ENCODE measurements at places on chromosomes 7 and 10.
A peak's percentile ranks its signal among the peaks of the same experiment; 100 is the strongest.

DNA sequence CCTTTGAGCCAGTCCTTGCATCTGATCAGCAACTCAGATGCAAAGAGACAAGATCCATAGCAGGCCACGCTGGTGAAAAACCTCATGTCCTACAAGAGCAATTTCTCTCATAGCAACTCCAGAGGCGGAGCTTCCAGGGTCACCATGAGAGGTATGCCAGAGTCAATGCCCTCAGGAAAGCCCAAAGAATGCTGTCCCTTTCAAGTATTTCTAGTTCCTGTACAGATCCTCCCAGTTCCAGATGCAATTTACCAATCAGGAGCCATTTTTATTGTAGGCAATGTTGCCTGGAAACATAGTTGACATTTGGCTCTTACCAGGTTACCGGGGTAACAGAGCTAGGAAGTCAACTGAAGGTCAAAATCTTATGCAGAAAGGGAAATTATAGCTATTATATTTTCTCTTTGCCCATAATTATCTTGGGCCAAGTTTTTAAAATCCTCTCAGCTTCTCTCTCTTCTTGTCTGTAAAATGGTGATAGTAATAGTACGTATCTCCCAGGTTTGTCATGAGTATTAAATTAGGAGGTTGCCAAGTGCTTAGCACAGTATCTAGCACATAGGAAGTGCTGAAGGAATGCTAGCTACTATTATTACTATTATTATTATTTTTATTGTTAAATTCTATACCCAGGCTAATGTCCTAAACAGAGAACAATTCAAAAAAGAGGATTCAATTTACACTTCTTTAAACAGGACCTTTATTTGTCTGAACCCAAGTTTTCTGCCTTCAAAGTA, 46.3 kb upstream of the TM9SF3 start:
- H3K27ac ChIP-seq = no peak overlapping the region
- H3K27me3 ChIP-seq = no peaks in the 10 kb centered on the region
- peaks cover 7% of the 10 kb centered on the region for H3K36me3 ChIP-seq
- DNase-seq = no peak
- no peak overlapping the region for H3K4me3 ChIP-seq
- peaks cover 33% of the 10 kb centered on the region for H3K4me1 ChIP-seq

- DNase-seq = peak; percentile 60
- peak overlapping the region; percentile 87 for H3K4me3 ChIP-seq
- peaks cover 70% of the 10 kb centered on the region for H3K4me1 ChIP-seq
- no peaks in the 10 kb centered on the region for H3K27me3 ChIP-seq
- peak overlapping the region; percentile 95 for H3K27ac ChIP-seq
- peaks cover 35% of the 10 kb centered on the region for H3K36me3 ChIP-seq
Observed at GRCh38 chr7:44977959-44978335, 868 bp downstream of the MYO1G start.

- DNase-seq = peak; percentile 84
- H3K4me3 ChIP-seq = peak overlapping the region; percentile 91
- H3K36me3 ChIP-seq = peaks cover 22% of the 10 kb centered on the region
- peak overlapping the region; percentile 96 for H3K27ac ChIP-seq
Observed at GRCh38 chr7:23468526-23469149, 1.7 kb downstream of the IGF2BP3 start.

GRCh38 chr10:14409856-14410458, 79.2 kb upstream of the FRMD4A start:
- H3K27ac ChIP-seq = no peak overlapping the region
- no peaks in the 10 kb centered on the region for H3K36me3 ChIP-seq
- H3K27me3 ChIP-seq = no peaks in the 10 kb centered on the region
- no peak for DNase-seq

- H3K27me3 ChIP-seq = no peaks in the 10 kb centered on the region
- H3K36me3 ChIP-seq = no peaks in the 10 kb centered on the region
- no peak overlapping the region for H3K27ac ChIP-seq
- H3K4me1 ChIP-seq = no peaks in the 10 kb centered on the region
- DNase-seq = no peak
Observed at GRCh38 chr7:9028012-9028411, 594.6 kb downstream of the NXPH1 start.

DNA sequence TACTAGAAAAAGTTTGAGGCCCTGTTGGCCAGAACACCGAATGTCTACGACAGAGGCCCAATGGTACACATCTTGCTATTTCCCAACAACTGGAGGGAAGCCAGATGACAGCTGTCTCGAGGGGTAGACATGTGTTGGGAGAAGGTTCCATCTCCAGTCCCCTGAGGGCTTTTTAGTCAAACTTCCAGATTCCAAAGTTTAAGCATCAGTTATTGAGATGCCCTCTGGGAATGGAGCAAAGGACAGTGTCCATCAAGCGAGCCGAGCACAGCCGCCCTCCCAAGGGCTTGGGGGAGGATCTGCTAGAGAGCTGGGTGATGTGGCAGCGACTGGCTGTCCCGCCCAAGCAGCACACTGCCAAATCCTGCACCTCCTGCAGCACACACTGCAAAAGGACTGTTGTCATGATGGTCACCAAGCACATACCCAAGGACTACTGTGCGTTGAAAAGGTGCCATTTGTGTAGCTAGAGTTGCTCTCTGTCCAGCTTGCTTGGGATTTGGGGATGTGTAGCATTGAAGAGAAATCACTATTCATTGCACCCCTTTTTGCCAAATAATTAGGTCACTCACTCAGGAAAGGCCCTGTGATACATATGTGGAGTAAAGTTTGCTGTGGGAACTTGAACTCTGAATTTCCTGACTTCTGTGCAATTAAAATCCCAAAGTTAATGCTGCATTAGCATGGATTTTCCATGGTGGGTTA, 164.6 kb downstream of the TRIL start:
- no peak for DNase-seq
- no peak overlapping the region for H3K4me3 ChIP-seq
- no peaks in the 10 kb centered on the region for H3K4me1 ChIP-seq

GRCh38 chr10:13678101-13678843, 91.5 kb downstream of the PRPF18 start:
- no peak overlapping the region for H3K27ac ChIP-seq
- DNase-seq = no peak
- H3K36me3 ChIP-seq = no peaks in the 10 kb centered on the region
- no peaks in the 10 kb centered on the region for H3K27me3 ChIP-seq
- no peak overlapping the region for H3K4me3 ChIP-seq

DNA sequence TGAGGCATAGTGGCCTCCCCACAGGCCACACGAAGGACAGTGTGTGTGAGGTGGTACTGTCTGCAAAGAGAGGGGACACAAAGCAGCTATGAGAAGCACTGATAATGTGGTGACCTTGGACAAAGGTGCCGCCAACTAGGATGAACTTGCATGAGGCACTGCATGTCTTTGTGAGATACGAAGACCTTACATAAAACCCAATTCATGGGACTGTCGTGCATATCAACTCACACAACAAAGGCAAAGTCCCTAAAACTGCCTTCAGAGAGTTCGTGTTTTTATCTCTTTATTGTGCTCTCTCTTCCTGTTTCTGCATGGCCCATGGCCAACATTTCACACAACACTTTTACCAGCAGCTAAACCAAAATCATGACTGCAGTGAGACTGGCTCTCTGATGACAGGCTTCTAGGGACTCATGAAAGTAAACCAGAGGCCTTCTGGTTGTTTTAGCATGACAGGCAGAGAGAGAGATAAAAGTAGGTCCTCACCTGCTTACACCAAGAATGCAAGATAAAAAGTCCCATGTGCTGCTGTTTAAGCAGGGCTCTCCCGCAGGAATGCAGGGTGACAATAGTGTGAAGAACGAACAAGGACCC, 347.8 kb downstream of the ELMO1 start:
- H3K27me3 ChIP-seq = no peaks in the 10 kb centered on the region
- H3K36me3 ChIP-seq = no peaks in the 10 kb centered on the region
- peaks cover 15% of the 10 kb centered on the region for H3K4me1 ChIP-seq
- no peak overlapping the region for H3K4me3 ChIP-seq
- no peak overlapping the region for H3K27ac ChIP-seq

- peaks cover 3% of the 10 kb centered on the region for H3K4me1 ChIP-seq
- H3K36me3 ChIP-seq = no peaks in the 10 kb centered on the region
- DNase-seq = no peak
- no peak overlapping the region for H3K27ac ChIP-seq
- no peaks in the 10 kb centered on the region for H3K27me3 ChIP-seq
Observed at GRCh38 chr10:112952282-112953173, 2.5 kb downstream of the TCF7L2 start.

DNA sequence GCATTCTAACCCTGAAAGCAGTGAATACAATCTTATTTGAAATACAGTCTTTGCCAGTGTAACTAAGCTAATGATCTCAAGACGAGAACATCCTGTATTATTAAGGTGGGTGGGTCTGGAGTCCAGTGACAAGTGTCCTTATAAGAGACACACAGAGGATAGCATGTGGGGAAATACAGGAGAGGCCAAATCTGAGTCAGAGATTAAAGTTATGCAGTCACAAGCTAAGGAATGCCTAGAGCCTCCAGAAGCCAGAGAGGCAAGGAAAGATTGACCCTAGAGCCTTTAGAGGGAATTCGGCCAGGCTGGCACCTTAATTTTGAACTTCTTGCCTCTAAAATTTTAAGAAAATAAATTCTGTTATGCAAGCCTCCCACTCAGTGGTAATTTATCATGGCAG, 87.5 kb upstream of the HGF start:
- H3K4me1 ChIP-seq = no peaks in the 10 kb centered on the region
- no peaks in the 10 kb centered on the region for H3K27me3 ChIP-seq
- no peaks in the 10 kb centered on the region for H3K36me3 ChIP-seq

- H3K36me3 ChIP-seq = no peaks in the 10 kb centered on the region
- H3K27me3 ChIP-seq = no peaks in the 10 kb centered on the region
- no peaks in the 10 kb centered on the region for H3K4me1 ChIP-seq
- H3K27ac ChIP-seq = no peak overlapping the region
- DNase-seq = no peak
Observed at GRCh38 chr10:107971973-107972372, 807.5 kb upstream of the SORCS1 start.

- H3K4me3 ChIP-seq = no peak overlapping the region
- H3K36me3 ChIP-seq = no peaks in the 10 kb centered on the region
- H3K4me1 ChIP-seq = no peaks in the 10 kb centered on the region
- H3K27ac ChIP-seq = no peak overlapping the region
- no peaks in the 10 kb centered on the region for H3K27me3 ChIP-seq
Observed at GRCh38 chr7:96481796-96482195, 159.9 kb upstream of the SLC25A13 start.

DNA sequence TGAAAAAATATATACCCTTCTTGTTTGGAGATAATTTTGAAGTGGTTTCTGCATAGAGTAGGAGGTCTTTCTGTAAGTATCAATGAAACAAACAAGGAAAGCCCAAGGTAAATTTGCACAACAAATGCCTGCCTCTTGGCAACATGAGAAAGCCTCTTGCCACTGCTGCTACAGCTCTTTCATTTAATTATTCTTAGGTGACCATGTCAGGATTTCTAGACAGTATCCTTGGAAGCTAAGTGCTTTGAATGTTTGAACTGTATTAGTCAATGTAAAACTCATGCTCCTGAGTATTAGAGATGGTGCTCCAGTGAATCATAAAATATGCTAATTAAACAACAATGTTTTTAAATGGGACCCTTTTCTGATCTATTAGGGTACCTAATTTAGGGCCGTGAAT, 81.2 kb upstream of the ITGB1 start:
- H3K27ac ChIP-seq = no peak overlapping the region
- DNase-seq = no peak
- H3K27me3 ChIP-seq = no peaks in the 10 kb centered on the region
- H3K36me3 ChIP-seq = no peaks in the 10 kb centered on the region
- peaks cover 3% of the 10 kb centered on the region for H3K4me1 ChIP-seq

DNA sequence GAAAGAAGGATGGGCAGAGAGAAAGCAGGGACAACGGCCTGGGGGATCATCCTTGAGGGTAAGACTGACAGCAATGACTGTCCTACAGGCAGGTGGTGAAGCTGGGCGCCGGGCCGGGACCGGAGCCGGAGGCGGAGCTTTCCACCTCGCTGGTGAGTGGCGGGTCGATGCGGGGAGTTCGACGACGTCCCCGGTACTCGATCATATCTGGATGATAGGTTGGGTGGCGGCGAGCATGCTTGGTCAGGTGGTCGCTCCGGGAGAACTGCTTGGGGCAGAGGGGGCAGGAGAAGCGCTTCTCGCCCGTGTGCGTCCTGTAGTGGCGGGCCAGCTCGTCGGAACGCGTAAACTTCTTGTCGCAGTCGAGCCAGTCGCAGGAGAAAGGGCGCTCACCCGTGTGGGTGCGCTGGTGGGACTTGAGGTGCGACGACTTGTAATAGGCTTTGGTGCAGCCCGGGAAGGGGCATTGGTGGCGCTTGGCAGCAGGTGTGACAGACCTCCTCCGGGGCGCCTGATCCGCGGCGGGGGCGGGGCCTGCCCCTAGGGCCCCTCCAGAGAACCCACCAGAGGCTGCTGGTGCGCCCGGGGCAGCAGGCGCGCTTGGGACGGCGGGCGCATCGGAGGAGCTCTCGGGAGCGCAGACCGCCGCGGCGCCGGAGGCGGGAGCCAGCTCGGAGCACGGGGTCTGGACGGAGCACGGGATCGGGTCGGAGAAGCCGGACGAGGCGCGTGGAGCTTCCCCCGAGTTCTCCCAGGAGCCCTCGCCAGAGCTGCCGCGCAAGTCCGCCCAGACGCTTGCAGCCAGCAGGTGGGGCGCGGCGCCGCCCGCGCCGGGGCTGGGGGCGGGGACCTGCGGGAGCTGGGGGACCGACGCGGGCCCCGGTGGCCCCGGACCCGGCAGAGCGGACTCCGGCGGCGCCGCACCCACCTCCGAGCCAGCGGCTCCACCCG, 752 bp downstream of the KLF14 start:
- peaks cover 12% of the 10 kb centered on the region for H3K4me1 ChIP-seq
- peak overlapping the region; percentile 45 for H3K4me3 ChIP-seq
- H3K36me3 ChIP-seq = no peaks in the 10 kb centered on the region
- no peak for DNase-seq

DNA sequence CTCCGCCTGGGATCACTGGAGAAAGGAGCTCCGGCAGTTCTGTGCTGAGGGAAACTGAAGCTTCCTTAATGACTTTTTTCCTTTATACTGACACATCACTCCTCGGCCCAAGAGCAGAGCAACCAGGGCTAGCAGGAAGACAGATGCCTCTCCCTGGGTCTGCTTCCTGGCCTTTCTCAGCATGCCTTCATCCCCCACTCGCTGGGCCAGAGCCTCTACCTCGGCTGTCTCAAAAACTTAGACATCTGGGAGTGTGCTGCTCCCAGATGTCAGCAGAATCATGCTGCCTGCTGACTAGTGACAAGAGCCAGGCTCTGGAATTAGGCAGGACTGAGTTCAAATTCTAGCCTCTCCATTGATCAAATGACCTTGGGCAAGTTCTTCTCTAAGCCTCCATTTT, 24.4 kb upstream of the LRRC4 start:
- H3K27ac ChIP-seq = no peak overlapping the region
- DNase-seq = no peak
- no peak overlapping the region for H3K4me3 ChIP-seq

DNA sequence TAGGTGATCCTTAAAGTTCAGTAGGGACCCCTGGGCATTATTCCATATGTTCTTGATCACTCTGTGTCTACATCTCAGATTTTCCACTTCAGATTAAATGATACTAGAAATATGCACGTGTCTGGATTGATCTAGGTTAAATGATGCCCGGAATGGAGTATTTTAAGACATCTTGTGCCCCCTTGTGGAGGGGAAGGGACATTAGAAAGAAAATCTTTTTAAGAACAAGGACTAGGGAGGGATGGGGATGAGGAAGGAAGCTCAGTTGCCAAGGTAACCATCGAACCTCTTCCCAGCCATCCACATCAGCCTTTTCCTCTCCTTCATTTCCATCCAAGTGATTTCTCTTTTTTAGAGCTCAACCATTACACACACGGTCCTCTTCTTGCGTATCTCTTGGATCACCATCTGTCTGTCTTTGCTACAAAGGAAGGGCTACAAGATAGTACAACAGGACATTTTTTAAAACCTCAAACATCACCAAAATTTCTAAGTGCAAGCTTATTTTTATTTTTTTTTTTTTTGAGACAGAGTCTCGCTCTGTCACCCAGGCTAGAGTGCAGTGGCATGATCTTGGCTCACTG, 40.5 kb downstream of the PRSS2 start:
- H3K36me3 ChIP-seq = no peaks in the 10 kb centered on the region
- peak; percentile 73 for DNase-seq
- no peaks in the 10 kb centered on the region for H3K27me3 ChIP-seq
- H3K4me1 ChIP-seq = no peaks in the 10 kb centered on the region
- H3K27ac ChIP-seq = no peak overlapping the region
